ENCODE measurements at places on chromosomes 1 and 21. TPM values are rescaled to one million over a fixed set of nuclear protein-coding genes. Genes with fewer than 3 reads are reported as not detected.

Gene LDLRAD1
- total RNA-seq, result not detected

Gene VANGL2
- total RNA-seq, result 1.0 TPM

Gene CA6
- total RNA-seq, result not detected

Gene SLC25A44
- 10.1 TPM for total RNA-seq

Gene LGR6
- under 0.01 TPM for total RNA-seq

Gene ASAP3
- total RNA-seq, result 25.6 TPM

Gene FCGR2B
- total RNA-seq, result not detected

Gene IGSF8
- 13.2 TPM for total RNA-seq

Gene LRRC39
- total RNA-seq, result 0.15 TPM

Gene KCND3
- total RNA-seq, result not detected

Gene AMY1C
- total RNA-seq, result not detected

Gene ATP6V1G3
- not detected for total RNA-seq

Gene PROX1
- not detected for total RNA-seq

Gene MIXL1
- not detected for total RNA-seq

Gene NES
- 35.0 TPM for total RNA-seq

Gene CPT2
- total RNA-seq, result 19.7 TPM

Gene LIN28A
- not detected for total RNA-seq

Gene TFF1
- total RNA-seq, result not detected

Gene C1QB
- not detected for total RNA-seq

Gene ORC1
- 13.1 TPM for total RNA-seq

Gene C8A
- not detected for total RNA-seq

Gene TLCD4
- total RNA-seq, result 0.84 TPM

Gene GPR3
- total RNA-seq, result 1.0 TPM

Gene LEMD1
- not detected for total RNA-seq

Gene CLIC6
- total RNA-seq, result under 0.01 TPM

Gene GPR161
- total RNA-seq, result 11.1 TPM

Gene LMX1A
- total RNA-seq, result not detected

All from bronchus fibroblast of lung (primary cell).